ENCODE measurements at places on chromosomes 5 and 9.
A peak's percentile ranks its signal among the peaks of the same experiment; 100 is the strongest.

- DNase-seq: no peak
Observed at GRCh38 chr5:13464532-13465193, 479.8 kb downstream of the DNAH5 start.

GRCh38 chr9:16591092-16591491 lies 279.4 kb downstream of the BNC2 start:
- DNase-seq: no peak

DNA sequence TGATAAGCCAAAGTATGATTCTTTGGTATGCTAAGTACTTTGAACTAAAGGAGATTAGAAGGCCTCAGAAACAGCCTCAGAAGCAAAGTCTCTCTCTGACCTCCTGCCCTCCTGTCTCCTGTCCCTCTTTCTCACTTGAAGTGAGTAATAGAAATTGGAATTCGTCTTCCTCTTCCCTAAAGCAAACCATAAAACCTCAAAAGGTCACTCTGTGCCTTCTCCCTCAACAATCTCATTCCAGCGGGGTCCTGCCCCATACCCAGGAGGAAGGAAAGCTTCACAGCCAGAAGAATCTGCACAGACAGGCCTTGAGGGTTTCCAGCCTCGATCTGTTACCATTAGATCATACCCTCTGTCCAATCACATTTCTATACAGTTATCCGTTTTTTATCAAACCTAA lies 87.8 kb downstream of the HAPLN1 start:
- DNase-seq: peak; percentile 5

- no peak for DNase-seq
Observed at GRCh38 chr5:116038817-116039216, 6.5 kb downstream of the ARL14EPL start.

DNA sequence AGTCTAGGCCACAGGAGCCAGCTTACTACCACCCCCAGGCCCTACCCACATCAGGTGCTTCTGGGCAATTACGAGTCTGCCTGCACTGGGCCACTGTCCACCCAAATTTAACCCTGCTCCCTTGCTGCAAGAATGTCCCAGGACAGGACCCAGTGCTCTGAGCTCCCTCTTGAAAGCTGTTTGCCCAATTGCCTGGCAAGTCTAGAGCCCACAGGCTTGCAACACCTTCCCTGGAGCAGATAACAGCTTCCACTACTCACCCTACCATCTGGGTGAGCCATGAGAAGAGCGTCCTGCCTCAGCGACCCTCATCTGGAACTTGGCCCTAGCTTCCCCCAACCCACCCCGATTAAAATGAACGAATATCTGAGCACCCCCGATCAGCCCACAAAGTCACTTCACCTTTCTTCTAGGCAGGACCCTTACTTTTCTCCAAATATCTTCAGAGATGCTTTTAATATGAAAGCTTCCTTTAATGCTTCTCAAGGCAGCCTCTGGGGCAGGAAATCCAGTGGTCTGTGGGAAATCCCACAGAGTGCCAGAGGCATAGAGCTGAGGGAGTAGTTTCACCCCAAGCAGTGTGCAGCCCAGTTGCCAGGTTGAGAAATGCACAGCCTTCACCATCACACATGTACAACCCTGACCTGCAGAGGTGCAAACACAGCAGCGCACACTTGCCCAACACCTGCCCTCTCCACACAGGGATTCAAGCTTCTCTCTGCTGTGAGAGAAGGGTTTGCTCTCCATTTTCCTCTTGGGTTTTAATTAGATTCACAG lies 10.6 kb downstream of the ACSL6 start:
- DNase-seq: no peak

DNA sequence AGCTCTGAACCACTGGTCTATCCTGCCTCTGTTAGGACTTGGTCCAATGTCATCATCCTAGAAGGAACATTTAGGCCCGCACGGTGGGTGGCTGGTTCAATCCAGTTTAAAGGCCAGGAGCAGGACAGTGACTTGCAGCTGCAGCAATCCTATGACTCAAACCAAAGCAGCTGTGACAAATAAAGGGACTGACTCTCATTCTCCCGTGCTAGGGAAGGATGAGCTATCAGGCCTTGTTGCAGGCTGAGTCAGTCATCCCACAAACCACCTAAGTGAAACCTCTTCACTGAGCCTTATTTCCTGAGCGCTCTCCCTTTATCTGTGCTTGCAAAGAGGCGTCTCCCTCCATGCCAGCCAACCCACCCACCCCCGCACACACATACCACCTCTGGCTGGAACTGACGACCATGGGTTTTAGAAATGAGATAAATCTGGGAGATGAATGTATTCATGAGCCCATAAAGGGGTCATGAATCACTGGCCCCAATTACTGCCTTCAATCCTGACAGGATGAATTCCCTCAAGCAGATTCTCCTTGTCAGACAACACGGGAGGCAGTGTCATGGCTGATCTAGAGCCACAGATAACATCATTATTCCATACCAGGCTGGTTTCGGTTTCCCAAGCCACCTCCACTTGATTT lies 93.4 kb downstream of the KCNIP1 start:
- DNase-seq: peak; percentile 64

DNA sequence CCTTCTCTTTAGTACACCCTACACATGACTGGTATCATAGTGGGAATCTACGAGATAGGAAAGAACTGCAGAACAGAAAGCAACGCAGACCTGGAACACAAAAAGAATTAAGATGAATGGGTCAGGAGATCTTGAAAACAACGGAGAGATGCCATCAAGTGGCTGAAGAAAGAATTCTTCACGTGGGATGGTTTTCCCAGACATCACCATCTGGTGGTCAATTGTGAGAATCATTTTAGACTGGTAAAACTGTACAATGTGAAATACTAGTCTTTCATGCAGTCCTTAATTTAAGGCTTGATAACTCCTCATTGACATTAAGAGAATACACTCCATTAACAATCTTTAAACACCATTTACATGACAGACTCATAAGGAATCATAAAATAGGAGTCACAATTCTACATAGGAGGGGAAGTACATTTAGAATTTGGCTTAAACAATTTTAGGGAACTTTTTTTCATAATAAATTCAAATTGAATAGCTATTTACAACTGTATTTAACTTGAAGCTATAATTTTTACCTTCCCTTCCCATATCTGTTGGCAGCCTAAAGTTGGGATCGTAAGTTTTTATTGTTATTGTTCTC lies 128.4 kb upstream of the TRPM3 start:
- DNase-seq: peak; percentile 93

DNA sequence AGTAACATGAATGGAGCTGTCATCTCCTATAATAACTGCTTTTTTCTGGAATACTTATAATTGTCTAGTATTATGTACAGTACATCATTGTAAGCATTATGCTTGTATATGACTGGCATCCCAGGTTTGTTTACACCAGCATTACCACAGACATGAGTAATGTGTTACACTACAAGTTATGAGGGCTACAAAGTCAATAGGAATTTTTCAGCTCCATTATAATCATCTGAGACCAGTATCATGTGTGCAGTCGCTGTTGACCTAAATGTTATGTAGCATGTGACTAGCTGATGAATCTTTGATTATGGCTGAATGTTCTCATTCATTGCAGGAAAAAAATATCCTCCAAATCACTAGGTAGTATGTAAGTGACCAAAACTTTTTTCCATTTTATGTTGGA lies 2.2 kb downstream of the ZCCHC9 start:
- peak; percentile 91 for DNase-seq

- DNase-seq: no peak
Observed at GRCh38 chr9:93306579-93307091, 122.7 kb downstream of the WNK2 start.

DNA sequence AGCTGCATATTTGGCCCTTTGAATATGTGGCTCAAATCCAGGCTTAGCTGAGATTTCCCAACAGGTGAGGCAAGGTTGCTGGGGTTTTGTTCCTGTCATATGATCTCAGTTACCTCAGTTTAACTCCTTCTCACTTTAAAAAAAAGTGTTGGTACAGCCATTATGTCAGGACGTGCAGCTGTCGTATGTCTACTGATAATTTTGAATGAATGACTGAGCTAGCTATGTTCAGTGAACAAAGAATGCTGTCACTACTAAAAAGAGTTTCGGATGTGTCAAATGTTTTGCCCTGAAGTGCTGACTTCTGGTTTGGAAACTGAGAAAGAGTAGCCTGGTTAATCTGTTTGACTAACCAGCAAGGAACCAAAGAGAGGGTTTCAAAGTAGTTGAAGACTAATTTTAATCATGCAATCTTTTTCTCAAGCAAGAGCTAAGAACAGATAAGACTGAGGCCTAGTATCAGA lies 106.3 kb upstream of the NR3C1 start:
- no peak for DNase-seq

DNA sequence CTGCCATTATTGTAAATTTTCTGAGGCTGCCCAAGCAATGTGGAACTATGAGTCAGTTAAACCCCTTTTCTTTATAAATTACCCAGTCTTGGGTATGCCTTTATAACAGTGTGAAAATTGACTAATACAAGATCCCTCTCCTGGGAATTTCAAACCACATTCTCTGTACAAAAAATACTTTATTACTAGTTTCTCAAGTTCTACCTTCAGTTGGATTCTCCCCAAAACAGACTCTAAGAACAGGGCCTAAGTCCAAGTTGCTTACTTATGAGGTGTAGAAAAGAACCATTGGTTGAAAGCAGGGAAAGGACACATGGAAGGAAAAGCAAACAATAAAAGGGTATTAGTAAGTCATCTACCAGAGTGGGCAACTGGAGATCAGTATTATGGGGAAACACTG lies 343.2 kb downstream of the TMEM232 start:
- DNase-seq: no peak

- DNase-seq: no peak
Observed at GRCh38 chr9:129575818-129576217, 45.1 kb downstream of the C9orf50 start.

DNA sequence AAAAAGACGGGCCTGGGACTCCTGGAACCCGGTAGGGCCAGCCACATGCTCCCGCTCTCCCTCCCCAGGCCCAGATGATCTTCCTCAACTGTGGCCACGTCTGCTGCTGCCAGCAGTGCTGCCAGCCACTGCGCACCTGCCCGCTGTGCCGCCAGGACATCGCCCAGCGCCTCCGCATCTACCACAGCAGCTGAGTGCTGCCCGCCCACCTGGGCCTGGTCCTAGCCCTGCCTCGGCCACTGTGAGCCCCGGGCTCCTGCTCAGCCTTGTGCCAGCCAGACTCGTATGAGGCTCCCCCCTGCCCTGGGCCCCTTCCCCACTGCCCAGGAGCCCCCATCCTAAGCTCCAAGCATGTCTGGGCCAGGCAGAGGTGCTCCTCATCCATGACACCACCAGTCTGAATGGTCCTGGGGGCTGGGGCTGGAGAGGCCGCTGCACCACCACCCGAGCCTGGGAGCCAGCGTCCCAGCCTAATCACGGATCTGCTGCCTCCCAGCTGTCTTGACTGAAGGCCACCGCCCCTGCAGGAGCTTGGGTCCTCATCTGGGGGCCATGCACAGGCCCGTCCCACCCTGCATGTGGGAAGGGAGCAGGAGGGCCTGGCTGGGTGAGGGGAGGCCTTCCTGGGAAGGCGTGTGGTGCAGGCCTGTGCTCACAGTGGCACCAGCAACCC lies 51.5 kb downstream of the LRSAM1 start:
- no peak for DNase-seq

- no peak for DNase-seq
Observed at GRCh38 chr5:43182421-43182820, 9.6 kb upstream of the NIM1K start.

GRCh38 chr9:104927216-104927911 lies 591 bp downstream of the ABCA1 start:
- peak; percentile 25 for DNase-seq

- DNase-seq: no peak
Observed at GRCh38 chr9:73206851-73207250, 55.2 kb downstream of the ANXA1 start.

GRCh38 chr5:170336065-170336464 lies 38.5 kb upstream of the LCP2 start:
- no peak for DNase-seq

GRCh38 chr5:11904265-11904906 lies at the start of gene CTNND2:
TSS of gene CTNND2 (minus strand) at chr5:11904446. CDS start at chr5:11903853, 593 bp downstream.
- DNase-seq: peak; percentile 39

DNA sequence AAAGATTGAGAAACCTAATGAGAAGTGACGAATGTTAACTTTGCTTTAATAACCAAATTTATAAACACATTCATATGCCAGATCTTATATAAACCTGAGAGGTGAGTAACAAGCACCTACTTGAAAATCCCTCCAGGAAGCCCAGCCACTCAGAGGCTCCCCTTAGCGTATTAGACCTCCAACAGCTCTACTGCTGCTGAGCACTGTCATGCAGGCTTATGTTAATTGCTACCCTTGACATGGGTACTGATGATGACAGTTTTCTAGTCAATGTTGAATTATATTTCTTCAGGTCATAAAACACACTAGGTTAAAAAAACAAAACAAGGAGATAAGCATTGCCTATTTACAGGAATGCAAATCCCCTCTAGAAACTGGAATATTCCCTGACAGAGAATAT lies 161.2 kb downstream of the MPDZ start:
- no peak for DNase-seq

DNA sequence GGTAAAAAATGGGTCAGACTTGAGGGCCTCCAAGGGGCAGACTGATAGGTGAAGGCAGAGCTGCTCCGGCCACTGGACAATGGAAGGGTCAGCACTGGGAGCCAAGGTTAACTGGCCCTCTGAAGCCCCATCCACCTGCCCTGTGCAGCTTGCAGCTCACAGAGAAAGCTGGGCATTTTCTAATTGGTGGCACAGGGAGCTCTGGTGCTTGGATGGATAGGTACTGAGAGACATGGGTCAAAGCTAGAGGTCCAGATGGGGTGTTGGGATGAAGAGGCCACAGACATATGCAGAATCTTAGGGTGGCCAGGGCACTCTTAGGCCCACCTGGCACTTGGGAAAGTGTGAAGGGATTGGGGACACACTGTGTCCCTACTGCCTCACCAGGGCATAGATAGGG lies 29.5 kb upstream of the SARDH start:
- no peak for DNase-seq

- no peak for DNase-seq
Observed at GRCh38 chr5:34057118-34057517, 14.1 kb upstream of the C1QTNF3 start.

GRCh38 chr5:159227452-159227851 lies 18.1 kb upstream of the RNF145 start:
- DNase-seq: no peak

- DNase-seq: no peak
Observed at GRCh38 chr5:9430306-9430705, 115.6 kb downstream of the SEMA5A start.

DNA sequence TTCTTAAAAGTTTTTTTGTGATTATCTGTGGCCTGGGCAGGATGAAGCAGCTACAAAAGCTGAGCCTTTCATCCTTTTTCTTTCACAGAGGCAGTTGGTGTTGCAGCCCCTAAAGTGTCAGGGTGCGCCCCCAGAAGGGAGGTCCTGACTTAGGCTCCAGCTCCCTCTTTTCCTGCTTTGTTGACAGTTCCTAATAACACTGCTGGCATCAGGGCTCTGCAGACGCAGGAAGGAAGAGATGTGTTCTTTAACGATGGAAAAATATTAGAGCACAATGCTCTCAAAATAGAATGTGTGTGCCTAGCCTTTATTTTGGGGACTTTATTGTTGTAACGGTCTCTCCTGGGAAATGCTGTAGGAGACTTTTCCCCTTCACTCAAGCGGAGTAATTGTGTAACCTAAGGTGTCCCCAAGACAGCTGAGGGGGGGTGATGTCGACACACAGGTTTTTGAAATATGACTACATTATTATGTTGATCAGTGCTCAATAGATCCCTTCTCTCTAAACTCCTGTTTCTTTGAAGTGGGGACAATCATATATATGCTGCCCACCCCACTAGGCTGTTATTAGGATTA lies 135.6 kb downstream of the SEMA6A start:
- no peak for DNase-seq

All from SK-MEL-5 (cell line).